ENCODE measurements at places on chromosomes 16 and 17. TPM values are rescaled to one million over a fixed set of nuclear protein-coding genes. Genes with fewer than 3 reads are reported as not detected.

GRCh38 chr17:75365009-75365930 lies 40.2 kb downstream of the GRB2 start:
- DNase-seq: no peak

DNA sequence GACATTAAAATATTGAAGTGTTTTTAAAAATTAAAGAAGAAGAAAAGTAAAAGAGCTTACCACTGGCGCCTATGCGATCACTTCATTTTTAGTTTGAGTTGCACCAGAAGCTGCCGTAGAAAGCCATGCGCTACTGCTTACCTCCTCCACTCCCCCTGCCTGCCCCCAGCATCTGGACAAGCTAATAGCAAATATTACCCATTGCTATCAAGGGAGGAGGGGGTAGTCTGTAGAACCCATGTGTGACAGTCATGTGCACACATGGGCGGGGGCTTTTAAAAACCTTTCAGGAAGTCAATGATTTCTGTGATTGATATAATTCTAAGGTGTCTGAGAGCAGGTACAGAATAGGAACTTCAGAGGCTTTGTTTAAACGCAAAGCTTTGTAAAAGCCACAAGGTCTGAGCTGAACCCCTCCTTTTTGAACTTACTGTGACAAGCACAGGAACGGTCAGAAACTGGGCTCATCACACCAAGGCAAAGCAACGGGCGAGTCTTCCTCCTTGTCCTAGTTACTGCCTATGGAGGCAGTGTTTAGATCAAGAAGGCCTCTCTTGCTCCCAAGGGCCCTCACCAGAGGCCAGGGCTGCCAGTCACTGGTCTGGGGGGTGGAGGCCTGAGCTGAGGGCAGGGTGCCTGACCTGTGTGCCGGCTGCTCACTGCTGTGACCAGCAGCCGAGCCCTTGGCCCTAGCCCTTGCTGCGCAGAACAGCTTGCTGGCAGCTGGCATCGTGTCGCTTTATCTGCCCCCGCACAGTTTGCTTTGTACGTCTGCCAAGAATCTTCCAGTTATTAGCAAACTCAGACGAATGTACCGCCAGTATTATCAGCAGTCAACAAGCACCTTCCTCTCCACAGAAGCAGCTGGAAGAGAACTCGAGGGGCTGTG lies 15.0 kb downstream of the GINS2 start:
- DNase-seq: peak; percentile 80

ALOX12 gene
- polyA plus RNA-seq: 4.4 TPM

KRT33B gene
- not detected for polyA plus RNA-seq

- no peak for DNase-seq
These were observed 18.3 kb downstream of the ITGAX start for GRCh38 chr16:31373235-31373634.

UNC45B gene
- 0.25 TPM for polyA plus RNA-seq

GRCh38 chr16:89712274-89712781 lies 8.4 kb downstream of the VPS9D1 start:
- DNase-seq: no peak

DNA sequence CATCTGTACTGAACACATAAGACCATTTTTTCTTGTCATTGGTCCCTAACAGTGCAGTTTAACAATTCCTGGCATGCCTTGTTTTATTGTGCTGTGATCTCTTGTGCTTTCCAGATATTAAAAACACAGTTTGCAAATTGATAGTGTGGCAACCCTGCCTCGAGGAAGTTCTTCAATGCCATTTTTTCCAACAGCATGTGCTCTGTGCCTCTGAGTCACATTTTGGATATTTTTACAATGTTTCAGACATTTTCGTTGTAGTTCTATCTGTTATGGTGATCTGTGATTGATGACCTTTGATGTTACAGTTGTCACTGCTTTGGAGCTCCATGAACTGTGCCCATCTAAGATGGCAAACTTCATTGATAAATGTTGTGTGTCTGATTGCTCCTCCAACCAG lies 66.2 kb downstream of the GOSR1 start:
- no peak for DNase-seq

DNA sequence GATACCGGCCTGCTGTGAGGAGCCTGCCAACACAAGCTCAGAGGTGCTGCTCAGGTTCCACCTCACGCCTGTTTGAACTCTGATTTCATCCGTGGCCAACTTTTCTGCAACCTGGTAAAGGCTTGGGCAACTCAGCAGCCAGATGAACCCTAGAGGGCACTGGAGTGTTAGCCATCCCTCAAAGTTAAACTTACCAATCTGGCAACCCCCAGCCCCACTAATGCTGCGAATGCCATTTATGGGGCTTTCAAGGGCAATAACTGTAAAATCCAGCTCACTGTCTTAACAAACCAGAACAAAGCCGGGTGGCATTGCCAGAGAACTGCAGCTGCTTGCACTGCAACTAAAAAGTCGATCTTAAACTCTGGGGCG lies 105.5 kb downstream of the AXIN2 start:
- no peak for DNase-seq

CTRB2 gene
- polyA plus RNA-seq: not detected

CCL17 gene
- not detected for polyA plus RNA-seq

GRCh38 chr16:68488554-68488953 lies 40.2 kb upstream of the SMPD3 start:
- no peak for DNase-seq

GRCh38 chr17:72878975-72879660 lies 213.4 kb downstream of the SLC39A11 start:
- DNase-seq: no peak

DNA sequence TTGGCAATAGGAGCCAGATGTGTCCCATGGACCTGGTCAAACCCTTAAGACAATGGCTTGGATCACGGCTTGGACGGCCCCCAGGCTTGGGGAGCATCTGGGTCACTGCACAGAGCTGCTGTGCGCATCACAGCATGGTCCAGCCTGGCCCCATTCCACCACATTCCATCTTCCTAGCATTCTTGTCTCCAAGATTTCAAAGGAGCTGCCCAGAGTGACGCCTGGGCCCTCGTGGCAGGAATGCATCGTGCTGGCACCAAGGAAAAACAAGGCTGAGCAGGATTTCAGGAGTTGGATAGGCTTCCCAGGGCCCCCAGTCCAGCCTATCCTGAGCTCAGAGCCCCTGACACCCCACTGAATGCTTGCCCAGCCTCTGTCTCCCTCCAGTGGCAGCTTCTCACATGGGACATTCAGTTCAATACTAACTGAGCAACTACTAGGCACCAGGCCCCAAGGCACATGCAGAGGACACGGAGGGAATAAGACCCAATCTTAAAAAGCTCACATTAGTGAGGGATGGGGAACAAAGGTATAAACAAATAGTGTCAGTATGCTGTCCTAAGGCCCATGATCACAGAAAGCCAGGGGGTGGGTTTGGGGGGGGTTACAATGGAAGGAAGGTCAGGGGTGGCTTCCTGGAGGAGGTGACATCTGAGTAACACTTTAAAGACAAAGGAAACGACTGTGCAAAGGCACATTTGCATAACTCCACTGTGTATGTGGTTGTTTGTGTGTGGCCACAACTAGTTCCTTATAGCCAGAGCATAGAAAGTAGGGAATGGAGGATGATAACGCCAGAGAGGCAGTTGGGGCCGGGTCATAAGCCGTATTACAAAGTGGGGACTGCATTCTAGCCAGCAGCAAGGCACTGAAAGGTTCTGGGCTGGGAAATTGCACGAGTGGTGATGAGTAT lies 34.1 kb downstream of the TK2 start:
- no peak for DNase-seq

- DNase-seq: no peak
These were observed 129.1 kb downstream of the STX8 start for GRCh38 chr17:9446528-9446927.
